GM12878 (cell line): ENCODE measurements at places on chromosomes 4 and X.

- DNase-seq = peak; percentile 75
Measured at GRCh38 chr4:52701207-52701606, 42.1 kb upstream of the USP46 start.

- no peak for DNase-seq
Measured at GRCh38 chr4:88447371-88448095, 9.4 kb upstream of the HERC5 start.

GRCh38 chr4:26459756-26460530, 30.3 kb downstream of the CCKAR start:
- DNase-seq = no peak

- DNase-seq = no peak
Measured at GRCh38 chr4:85824166-85824945, 349.4 kb downstream of the ARHGAP24 start.

GRCh38 chrX:110287605-110288004, 30.3 kb downstream of the AMMECR1 start:
- DNase-seq = no peak

- DNase-seq = no peak
Measured at GRCh38 chrX:115226929-115227328, 7.0 kb downstream of the LRCH2 start.

DNA sequence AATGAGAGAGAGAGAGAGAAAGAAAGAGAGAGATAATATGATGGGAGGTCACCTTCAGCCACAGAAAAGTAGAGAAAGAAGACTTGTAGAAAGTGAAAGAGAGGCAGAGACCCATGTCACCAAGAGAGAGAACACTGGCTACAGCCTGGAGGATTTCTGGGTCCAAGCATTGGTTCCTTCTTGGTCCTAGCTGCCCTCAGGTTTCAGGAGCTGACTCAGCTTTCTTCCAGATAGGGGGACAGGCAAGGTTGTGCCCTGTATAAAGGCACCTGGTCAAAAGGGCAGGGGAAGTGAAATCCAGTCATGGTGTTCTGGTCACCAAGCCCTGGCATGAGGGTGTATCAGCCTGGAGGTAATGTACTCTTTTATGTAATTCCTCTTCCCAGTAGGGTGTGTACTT, 47.5 kb upstream of the XK start:
- DNase-seq = no peak

- DNase-seq = no peak
Measured at GRCh38 chr4:70538869-70539268, 20.5 kb downstream of the AMTN start.

GRCh38 chr4:144903953-144904711, 193.9 kb downstream of the ANAPC10 start:
- no peak for DNase-seq

DNA sequence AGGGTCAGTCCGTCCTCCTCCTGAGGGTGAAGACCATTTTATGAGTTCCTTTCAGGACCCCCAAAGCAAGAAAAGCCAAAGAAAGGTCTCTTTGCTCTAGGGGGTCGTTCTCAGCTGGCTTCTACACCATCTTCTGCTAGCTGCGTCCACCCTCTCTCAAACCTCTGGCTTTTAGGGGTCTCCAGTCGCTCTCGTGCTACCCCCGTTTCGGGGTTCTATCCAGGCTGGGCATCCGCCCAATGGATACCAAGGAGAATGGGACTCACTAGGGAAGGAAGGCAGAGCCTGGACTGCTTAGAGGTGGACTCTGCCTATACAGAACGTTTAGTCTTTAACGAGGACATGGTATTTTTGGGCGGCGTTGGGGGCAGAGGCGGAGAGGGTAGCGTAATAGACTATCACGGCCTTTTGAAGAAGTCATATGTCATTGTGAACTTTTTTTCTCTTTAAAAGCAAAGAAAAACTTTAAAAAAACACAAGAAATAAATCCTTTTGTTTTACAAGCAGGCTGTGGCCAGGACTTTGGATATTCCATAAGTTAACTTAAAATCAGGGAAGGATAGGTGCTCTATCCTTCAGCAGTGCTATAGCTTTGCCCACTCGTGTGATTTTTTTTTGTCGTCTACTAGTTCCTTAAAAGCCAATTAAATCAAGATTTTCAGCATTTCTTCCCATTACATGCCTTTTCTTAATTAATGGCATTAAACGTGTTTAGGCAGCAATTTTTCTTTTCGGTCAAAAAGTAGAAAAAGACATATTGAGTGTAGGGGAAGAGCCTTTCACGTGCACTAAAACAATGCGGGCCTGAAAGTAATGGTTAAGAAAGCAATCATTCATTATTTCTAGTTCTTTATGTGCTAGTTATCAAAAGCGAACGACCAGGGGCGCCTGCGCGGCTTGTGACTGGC, 7.2 kb upstream of the PITX2 start:
- DNase-seq = no peak

DNA sequence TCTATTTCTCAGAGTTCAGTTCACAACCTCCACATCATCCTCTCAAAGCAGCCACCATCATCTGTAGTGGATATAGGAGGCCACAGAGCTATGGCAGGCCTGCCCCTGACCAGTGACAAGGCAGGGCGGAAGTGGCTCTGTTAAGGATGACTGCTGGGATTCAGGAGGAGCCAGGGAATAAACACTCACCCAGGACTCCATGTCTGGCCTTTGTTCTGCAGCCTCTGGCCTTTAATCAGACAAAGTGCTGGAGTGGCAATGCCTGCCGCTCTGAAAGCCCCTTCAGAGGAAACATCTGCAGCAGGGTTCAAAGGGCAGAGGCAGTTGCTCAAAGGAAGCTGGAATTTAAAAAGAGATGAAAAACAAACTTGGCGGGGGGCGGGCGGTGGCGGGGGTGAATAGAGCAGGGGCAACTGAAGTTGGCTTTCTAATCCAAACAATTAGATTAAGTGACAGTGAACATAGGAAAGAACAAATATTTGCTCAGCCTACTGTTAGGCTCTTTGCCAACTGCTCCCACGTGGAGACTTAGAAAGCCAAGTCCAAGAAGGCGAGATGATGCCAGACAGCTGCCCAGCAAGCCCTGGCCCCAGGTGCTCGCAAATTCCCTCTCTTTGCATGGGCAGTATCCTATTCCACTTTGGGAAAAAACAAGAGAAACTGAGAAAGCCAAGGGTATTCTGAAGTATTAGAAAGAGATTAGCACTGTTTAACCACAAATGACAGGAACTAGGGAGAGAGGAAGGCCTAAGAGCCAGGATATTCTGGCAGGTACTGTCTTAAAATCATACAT, 5.5 kb downstream of the MPP1 start:
- no peak for DNase-seq

- DNase-seq = no peak
Measured at GRCh38 chr4:122533841-122534240, 77.3 kb upstream of the IL2 start.

DNA sequence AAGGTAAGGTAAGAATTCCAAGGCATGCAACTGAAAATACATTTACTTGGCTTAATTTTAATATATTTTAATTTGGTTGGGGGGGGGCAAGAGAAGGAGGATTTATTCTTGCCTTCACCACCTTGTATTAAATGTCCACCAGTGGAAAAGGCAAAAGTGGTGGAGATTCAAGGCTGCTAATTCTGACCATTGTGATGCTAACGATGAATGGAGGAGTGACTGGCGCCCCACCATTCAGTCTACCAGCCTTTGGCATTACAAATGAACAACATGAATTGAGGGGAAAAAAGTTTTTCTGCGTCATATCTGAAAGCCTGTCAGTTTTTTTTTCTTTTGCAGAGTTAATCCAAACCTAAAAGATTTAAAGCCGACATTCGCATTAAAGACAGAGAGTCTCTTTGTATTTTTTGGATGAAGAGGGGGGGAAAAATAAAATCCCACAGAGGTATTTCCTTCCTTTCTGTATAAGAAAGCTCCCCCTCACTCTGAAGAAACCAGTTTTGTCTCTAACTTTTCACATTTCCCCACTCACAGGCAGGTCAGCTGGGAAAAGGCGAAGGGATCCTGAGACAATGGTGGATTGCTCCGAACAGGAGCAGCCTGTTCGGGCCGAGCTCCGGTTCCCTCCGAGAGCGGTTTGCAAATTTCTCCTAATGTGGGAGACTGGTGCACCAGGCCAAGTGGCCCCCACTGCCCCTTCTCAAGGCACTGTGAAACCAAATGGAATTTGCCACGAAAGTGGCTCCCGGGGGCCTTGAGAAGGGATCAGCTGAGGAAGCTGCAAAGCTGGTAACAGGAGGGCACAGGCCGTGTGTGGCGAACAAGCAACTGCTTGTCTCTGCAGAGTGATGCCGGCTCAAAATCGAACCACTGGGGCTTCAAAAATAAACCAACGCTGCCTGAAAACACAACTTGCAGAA, 28.1 kb downstream of the SHISA3 start:
- DNase-seq = no peak

GRCh38 chr4:13493793-13494192, 9.7 kb upstream of the RAB28 start:
- DNase-seq = no peak

GRCh38 chr4:82583897-82584587, 22.3 kb upstream of the TMEM150C start:
- DNase-seq = no peak

DNA sequence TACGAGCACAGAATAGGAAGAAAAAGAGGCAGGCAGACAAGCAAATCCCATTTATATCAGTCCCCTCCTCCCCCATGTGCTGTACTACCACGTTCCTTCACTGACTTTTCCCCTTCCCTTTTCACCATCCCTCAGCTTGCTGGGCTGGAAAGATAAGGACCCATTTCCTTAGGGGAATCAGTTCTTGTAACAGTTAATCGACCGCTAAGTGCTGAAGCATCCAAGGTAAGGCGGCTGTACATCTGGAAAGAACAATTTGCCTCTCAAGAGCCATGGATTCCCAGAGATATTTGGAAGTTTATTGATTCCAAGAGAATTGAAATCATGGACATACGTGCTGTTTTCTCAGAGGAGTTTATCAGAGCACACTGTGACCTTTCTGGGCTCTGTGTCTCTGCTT, 1688.0 kb downstream of the STIM2 start:
- no peak for DNase-seq

DNA sequence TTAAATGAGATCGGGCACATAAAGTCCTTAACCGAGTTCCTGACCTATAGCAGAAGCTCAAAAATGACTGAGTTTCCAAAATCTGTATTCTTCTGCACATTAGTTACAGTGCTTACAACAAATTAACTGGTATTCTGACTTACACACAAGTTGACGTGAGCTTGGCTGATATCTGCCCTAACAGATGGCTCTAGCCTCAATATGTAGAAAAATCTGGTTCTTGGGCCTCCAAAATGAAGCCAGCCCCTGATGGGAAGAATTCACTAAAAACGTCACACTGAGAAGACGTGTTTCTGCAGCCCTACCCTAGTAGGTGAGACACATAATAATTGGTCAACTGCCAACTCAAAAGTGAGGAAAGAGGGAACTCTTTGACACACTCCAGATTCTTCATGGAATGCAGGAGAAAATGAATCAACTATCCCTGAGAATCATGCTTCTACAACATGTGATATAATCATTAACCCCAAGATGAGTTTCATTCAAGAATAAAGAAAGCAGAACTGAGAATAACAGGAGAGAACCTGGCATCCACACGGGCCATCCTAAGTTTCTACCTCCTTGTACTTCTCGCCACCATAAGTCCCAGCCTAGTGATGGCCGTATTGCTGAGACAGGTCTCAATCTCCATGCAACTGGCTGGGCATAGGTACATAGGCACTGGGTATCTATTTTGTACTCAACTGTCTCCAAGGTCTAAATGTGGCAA, 8.2 kb downstream of the STX18 start:
- no peak for DNase-seq

DNA sequence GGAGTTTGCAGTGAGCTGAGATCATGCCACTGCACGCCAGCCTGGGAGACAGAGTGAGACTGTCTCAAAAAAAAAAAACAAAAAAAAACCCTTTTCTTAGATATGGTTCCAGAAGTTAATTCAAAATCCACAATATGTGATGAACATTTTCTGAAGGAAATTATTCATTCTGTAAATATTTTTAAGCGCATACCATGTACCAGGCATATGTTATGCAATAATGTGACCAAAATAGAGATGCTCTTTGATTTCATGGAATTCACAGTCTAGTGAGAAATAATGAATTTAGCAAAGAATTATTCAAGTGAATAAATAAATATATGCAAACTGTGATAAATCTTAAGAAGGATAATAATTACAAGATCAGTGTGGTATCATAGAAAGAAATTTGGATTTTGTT, 174.7 kb downstream of the GC start:
- DNase-seq = no peak

GRCh38 chrX:148811236-148811635, 310.8 kb downstream of the AFF2 start:
- no peak for DNase-seq

GRCh38 chr4:128452415-128452814, 164.8 kb upstream of the PGRMC2 start:
- no peak for DNase-seq

- no peak for DNase-seq
Measured at GRCh38 chr4:116885579-116885978, 199.8 kb downstream of the TRAM1L1 start.

GRCh38 chr4:186149872-186150271, 41.5 kb upstream of the CYP4V2 start:
- DNase-seq = no peak

GRCh38 chr4:104693601-104694201, 199.0 kb upstream of the CXXC4 start:
- DNase-seq = no peak

- no peak for DNase-seq
Measured at GRCh38 chrX:3195845-3196244, 150.6 kb downstream of the MXRA5 start.

GRCh38 chr4:76886214-76886613, 11.7 kb downstream of the SOWAHB start:
- DNase-seq = no peak

DNA sequence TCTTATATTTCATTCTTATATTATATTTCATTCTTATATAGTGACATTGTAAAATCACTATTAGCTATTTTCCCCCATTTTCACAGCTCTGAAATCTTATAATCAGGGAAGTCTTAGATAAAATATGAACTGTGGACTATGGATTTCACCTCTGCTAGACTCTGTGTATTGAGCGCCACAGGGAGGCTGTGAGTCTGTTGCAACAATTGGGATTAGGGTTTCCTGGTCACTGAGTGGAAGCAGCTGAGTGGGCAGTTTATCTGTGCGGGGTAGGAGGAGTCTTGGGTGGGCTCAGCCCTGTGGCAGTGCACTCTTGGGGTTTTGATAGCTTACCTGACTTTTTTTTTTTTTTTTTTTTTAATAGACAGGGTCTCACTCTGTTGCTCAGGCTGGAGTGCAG, 249.5 kb downstream of the PTTG2 start:
- no peak for DNase-seq
